ENCODE measurements at places on chromosomes 16 and 17.

DNA sequence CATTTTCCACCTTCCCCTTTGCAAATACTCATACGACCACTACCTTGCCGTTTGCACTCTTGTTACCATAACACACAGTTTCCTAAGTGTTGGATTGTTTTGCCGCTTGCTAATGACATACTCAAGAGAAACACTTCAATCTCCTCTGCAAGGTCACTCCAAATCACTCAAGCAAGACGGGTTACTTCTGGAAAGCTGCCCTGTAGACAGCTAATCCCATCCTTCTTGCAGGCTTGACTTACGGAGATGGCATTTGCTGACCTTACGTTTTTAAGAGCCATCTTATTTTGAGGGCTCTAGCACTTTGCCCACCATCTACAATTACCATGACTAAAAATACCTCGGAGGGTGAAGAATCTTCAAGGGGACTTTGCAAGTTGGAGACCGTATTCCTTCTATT, 46.2 kb downstream of the MYH3 start:
- no peak for DNase-seq

- peak; percentile 64 for DNase-seq
These were observed 35.8 kb upstream of the BCAS3 start for GRCh38 chr17:60641810-60642220.

DNA sequence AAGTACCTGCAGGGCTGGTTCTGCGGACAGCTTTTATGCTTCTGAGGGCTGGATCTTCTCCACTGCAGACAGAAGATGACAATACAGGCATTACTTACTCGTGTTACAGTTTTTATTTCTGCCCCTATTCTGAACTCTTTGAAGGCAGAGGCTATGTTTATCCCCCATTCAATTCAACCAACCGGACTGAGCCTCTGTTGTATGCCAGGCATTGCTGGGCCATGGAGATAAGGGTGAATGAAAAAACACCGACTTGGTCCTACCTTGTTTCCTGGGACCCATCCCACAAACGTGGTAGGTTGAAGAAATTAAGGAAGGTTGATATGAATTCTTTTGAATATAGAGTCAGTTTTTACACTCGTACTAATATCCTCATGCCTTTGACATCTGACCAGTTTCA, 10.0 kb upstream of the HP start:
- DNase-seq: no peak

GRCh38 chr16:14132696-14133048, 61.6 kb downstream of the MRTFB start:
- DNase-seq: no peak

GRCh38 chr16:81539009-81539758, 94.6 kb downstream of the CMIP start:
- no peak for DNase-seq

- DNase-seq: peak; percentile 16
These were observed 65.9 kb downstream of the CEP95 start for GRCh38 chr17:64572682-64573154.

GRCh38 chr17:3512505-3513171, 36.8 kb downstream of the ASPA start:
- no peak for DNase-seq

DNA sequence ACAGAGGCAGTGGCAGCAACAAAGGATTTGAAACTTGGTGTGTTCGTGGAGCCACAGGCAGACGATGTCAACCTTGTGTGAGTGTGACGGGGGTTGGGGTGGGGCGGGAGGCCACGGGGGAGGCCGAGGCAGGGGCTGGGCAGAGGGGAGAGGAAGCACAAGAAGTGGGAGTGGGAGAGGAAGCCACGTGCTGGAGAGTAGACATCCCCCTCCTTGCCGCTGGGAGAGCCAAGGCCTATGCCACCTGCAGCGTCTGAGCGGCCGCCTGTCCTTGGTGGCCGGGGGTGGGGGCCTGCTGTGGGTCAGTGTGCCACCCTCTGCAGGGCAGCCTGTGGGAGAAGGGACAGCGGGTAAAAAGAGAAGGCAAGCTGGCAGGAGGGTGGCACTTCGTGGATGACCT, 25.5 kb downstream of the STH start:
- DNase-seq: no peak

- no peak for DNase-seq
These were observed 278.3 kb downstream of the KCNJ2 start for GRCh38 chr17:70447588-70447987.

- no peak for DNase-seq
These were observed 28.4 kb downstream of the PIPOX start for GRCh38 chr17:29071303-29071702.

DNA sequence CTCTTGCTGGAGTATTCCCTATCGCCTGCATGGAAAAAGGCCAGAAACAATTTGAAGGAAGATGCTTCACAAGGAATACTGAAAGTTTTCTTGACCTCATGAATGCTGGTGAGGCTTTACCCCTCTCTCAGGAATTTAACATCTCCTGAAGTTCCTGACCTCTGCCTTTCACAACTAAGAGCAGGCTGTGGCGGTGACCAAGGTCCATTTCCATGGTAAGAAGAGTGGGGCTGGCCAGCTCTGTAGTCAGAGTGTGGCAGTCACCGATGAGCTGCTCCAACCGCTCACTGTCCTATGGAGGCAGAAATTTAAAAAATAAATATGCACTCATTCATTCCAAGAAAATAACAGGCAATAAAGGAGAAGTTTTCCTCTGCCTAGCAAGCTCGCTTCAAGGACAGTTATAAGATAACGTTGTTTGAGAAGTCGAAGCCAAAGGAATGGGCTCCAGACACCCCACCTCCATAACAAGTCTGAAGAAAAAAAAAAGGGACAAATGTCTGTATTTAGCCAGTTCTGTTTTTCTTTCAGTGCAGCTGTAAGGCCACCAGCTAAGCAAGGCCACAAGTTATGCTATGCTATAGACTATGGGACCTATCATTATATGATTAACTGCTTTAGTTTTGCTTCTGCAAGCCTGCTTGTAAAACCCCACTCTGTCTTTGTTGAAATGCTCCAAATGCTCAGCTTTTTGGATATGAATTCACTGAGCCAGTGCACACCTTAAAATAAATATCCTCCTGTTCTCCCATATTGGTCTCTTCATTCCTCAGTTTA, 6.0 kb upstream of the CCL4L2 start:
- no peak for DNase-seq

DNA sequence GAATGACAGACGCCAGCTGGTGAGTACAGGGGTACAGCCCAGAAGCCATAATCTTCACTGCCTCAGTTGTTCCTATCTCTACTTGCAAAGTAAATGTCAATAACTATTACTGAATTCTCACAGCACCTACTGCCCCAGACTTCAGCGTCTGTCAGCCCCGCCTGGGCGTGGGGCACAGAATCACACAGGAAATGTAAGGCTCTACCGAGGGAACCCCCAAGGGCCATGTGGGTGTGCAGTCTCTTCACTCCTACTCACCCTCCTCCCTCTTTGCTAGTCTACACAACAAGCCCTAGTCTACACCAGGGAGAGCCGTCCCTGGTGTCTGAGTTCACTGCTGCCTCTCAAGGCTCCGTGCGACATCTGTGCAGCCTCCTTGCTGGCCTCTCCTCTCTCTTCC, 4.5 kb downstream of the NPTX1 start:
- peak; percentile 56 for DNase-seq

GRCh38 chr17:14119546-14119945, 50.2 kb downstream of the COX10 start:
- peak; percentile 11 for DNase-seq

DNA sequence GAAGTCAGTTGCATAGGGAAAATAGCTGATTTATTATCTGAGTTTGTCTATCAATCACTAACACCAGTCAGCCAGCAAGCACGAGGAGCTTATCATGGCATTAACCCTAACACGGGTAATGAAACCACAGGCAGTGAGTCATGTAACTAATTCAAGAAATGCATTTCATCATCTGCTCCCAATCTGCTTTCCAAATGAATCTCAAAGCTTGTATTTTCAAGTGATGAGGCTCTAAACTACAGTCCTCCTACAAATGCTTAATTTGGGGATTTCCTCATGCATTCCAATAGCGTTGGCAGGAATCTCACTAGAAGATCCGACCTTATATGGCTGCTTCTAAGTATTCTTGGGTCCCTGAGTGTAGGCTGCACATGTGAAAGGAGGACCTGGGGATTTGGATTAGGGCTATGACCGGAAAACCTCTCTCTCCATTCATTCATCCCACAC, 118.4 kb upstream of the HSBP1 start:
- no peak for DNase-seq

DNA sequence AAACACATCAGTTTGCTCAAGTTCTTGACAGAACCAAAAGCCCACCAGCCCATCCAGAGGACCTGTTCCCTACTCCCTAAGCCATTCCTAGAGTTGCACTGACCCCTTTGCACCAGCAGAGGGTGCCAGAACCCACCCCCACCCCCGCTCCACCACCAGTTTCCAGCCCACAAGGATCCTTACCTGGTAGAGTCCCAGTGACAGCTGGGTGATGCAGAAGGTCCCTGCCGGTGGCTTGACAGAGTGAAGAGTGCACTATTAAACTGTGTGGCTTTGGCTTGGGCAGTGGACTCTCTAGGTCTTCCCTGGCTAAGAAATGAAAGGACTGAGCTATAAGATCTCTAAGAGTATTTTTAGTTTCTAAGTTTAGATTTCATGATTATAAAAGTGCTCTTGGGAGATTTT, 73.3 kb upstream of the MTMR4 start:
- DNase-seq: peak; percentile 66

DNA sequence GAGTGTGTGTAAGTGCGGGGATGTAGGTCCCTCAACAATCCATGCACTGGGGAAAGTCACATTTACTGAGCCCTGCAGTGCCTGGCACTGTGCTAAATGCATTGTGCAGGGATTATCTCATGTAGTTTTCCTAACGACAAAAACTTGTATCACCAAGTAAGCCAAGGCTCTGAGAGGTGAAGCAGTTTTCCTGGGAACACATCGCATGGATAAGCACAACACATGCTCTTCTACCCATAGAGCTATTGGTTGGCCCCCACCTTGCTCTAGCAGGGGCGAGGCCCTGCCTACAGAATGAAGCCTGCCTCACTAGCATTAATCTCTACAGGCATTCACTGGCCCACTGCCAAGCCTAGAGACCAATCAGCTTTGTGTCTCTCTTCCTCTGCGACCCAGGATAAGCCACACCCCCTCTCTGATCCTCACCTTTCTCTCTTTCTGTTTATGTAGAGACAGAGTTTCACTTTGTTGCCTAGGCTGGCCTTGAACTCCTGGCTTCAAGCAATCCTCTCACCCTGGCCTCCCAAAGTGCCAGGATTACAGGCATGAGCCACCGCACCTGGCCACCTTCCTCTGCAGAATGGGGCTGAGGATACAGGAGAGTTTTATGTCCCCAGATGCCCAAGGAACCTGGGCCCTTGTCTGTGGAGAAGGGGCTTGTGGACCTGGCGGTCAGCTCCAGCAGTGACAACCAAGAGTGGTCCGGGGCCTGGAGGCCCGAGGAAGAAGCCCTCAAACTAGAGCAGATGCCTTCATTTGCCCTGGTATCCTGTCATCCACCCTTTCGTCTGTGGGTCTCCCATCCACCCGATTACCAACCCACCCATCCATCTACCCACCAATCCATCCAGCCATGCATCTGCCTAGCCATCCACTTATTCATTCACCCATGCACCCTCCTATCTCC, 12.8 kb downstream of the CDH16 start:
- peak; percentile 42 for DNase-seq

DNA sequence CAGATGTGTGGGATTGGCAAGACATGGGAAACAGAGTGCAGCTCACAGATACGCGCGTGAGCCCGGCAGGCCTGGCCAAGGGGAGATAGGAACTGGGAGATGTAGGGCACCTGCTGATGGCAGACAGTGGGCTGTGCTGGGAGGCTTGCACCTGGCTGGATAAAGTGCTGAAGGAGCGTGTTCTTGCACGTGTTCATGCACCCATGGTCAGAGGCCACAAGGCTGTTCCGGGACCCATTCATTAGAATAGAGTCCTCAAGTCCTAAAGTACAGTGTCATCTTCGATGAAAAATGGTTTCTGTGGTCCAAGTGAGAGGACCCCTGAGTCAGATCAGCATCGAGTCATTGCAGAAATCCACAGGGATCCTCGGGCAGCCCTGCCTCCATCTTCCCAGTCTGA, 236.4 kb downstream of the CCDC182 start:
- DNase-seq: no peak

DNA sequence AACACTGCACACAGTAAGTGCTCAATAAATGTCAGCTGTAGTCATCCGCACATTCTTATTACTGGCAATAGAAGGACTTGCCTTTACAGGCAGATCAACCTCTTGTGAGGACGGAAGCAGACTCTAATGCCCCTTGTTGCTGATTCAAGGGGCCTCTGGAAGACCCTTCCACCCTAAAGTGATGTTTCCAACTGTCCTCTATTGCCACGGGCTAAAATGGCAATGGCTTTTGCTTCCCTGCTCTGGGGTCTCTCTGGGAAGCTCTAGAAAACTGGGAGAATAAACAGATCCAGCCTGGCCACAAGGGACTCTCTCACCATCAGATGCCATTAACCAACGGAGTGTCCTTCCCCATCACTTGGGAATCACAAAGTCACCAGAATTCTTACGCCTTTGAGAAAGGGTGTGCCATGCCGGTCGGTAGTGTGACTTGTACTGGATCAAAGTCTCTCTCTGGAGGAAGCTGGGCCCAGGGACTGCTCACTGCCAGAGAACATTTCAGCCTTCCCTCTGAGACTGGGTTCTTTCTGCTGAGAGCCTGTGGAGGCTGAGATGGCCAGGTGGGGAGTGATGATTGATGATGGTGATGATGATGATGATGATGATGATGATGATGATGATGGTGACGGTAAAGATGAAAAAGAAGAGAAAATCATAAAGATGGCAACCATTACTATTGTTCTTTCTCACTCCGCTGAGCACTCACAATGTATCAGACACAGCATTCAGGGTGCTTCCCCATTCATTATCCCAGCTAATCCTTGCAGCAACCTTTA, 146.8 kb downstream of the CYLD start:
- no peak for DNase-seq

DNA sequence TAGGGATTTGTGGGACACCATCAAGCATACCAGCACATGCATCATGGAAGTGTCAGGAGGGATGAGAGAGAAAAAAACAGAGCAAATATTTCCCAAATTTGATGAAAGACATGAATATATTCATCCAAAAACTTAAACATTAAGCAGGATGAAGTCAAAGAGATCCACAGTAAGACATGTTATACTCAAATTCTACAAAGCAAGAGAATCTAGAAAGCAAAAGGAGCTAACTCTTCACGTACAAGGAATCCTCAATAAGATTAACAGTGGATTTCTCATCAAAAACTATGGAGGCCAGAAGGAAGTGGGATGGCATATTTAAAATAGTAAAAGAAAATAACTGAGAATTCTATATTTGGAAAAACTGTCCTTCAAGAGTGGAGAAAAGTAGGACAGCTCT, 374.8 kb downstream of the ZFHX3 start:
- no peak for DNase-seq

DNA sequence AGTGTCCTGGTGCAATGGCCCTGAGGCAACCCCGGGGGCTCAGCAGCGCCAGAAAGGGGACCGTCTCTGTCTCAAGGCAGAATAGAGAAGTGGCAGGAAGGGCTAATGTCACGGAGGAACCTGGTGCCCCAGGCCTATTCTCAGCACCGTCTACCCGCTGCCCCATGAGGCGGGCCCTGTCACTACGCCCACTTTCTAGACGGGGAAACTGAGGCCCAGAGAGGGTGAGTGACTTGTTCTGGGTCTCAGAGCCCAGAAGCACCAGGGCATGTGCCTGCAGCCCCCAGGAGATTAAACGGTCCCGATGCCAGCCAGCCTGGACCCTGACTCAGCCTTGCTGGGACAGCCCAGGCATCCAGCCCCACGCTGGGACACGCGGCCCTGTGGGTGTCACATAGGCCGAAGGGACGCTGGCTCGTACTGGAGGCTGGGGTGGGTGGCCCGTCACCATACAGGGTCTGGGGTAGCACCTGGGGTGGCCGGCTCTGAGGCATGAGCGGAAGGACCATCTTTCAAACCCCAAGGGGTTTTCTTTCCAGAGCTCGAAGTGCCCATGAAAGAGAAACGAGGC, 40.2 kb upstream of the PABPN1L start:
- DNase-seq: no peak
